ENCODE measurements at places on chromosomes 12 and 14.
A peak's percentile ranks its signal among the peaks of the same experiment; 100 is the strongest.

DNA sequence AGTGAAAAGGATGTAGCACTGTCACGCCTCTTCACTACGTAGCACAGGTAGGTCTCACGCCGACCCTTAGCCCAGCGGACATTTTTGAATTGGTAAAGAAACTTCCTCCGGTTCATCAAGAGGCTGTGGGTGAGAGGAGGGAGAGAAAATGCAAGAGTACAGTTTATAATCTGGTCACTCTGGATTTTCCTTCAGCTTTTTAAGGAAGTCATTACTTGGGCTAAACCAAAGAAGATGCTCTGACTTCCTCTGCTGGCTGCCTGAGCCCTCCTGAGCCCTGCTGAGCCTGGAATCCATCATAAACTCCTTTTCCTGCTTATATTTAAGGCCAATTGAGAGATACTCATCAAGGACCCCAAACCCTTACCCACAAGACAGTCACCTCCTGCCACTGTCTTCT, 5.8 kb downstream of the AICDA start:
- no peak for DNase-seq

DNA sequence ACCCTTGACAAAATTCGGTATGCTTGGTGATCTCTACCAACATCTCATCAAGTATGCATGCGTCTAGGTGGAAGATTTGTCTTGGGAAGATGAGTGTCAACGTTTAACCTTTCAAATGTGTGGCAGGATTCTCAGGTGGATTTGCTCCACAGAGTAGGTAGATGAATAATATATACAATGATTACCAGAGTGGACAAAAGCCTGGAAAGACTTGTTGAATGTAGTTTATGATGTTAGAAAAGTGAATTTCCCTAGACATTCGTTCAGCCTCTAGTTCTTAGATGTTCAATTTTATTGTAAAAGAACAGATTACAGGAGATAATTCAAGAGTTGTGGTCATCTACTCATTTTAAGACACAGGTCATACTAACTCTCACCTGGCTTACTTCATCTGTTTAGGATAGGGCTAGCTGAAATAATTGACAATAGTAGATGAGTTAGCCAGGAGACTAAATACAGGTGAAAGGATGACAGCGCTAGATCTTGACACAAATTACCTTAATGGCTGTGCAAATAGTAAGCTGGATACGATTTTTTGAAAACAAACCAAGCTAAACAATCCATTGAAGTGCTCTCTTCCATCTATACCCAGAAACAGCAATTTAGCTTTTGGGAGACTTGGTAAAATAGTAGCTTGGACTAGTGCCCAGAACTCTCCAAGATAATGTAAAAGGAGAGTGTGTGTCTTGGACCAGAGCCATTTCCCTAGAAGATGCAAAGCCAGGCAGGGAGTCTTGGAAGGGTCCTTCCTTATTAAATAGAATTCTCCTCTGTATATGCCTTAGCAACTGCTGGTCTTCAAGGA, 168.0 kb downstream of the DACT1 start:
- no peak for DNase-seq

DNA sequence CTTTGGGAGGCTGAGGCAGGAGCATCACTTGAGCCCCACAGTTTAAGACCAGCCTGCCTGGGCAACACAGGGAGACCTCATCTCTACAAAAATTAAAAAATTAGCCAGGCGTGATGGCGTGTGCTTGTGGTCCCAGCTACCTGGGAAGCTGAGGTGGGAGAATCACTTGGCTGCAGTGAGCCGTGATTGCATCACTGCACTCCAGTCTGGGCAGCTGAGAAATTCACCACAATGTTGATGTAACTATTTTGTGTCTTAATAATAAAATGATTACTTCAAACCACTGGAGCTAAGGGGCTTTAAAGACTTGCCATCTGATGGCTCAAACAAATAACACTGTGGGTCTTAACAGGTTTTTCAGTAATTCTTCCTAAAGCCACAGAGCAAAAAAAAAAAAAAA, 10.8 kb downstream of the ERH start:
- DNase-seq, result no peak

GRCh38 chr12:122421187-122421820, 1.2 kb downstream of the CLIP1 start:
- DNase-seq, result no peak

DNA sequence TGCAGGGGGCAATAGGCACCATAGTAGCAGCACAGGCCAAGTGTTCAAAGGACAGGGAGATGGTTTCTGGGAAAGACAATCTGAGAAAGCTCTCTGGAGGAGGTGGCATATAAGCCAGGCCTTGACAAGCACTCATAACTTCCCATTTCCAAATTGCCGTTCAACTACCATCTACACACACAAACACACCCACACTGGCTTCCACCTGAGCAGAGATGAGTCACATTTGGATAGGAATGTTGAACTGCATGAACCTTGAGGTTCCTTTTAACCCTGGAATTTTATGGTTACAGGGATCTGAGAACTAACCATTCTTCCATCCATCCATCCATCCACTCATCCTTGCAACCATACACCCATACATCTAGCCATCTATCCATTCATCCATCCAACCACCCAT, 86.6 kb downstream of the KSR2 start:
- no peak for DNase-seq

DNA sequence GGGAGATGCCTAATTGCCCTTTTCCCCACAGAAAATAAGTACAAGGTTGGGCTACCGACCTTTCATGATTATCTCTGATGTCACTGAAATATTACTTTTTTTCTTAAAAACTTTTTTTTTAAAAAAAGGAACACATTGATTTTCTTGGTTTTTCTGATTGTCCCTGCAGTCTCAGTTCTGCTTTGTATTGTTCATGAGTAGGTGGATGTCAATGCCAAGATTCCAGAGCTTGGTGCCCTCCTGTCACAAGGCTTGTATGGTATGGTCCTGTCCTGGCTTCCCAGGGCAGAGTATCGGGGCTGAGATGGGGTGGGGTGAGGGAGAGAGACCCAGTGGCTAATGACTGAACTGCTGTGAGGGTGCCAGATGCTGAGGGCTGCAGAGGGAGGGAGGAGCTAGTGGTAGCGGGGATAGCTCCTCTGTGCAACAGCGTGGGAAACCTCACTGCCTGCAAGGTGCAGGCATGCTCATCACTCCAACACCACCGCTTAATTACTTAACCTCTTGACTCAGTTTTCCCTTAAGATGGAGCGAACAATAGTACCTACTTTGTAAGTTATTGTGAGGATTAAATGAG, 4.4 kb upstream of the CTDSP2 start:
- no peak for DNase-seq

- DNase-seq, result no peak
Observed at GRCh38 chr14:64233531-64234190, 60.5 kb downstream of the ESR2 start.

GRCh38 chr12:106049546-106049945, 89.2 kb downstream of the NUAK1 start:
- no peak for DNase-seq

DNA sequence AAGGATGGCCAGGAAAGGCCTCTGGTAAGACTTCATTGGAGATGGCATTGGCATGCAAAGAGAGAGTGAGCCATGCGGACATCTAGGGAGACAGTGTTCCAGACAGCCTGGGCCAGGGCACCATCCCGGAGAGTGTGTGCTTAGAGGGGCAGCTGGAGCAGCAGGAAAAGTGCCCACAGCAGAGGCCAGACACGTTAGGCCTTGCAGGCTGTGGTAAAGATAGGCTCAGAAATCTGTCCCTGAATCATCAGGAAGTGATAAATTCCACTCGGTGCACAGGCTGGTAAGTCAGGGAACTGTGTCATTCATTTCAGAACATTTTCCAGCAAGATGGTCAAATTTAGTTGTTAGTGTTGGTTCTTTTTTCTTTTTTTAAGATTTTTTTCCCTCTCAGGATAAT, 8.8 kb downstream of the GALNT16 start:
- no peak for DNase-seq

GRCh38 chr12:2641761-2642160, 153.0 kb upstream of the FKBP4 start:
- DNase-seq, result no peak

DNA sequence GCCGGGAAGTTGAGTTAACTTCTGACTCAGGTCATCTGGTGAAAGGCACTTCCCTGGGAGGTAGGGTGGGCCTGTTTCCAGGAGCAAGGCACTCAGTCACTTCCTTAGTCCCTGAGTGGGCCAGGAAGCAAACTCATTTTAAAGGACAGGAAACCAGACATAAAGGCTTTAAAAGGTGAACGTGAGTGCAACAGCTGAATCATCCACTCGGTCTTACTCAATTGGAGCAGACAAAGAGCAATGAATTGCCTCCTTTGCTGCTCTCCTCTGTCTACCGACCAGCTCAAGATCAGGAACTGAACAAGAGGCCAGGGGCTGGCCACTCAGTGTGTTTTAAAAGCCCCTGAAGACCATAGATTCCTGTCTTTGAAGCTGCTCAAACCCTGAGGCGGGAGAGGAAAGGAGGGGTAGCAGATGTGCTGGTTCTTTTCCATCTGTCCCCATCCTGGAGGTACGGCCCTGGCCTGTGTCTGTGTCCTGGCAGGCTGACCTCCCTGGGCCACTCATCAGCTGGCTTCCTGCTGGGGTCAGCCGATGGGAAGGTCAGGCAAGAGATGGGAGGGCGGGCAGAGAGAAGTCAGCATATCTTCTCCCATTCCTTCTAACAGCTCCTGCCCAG, 148.9 kb downstream of the PPM1H start:
- peak; percentile 73 for DNase-seq

DNA sequence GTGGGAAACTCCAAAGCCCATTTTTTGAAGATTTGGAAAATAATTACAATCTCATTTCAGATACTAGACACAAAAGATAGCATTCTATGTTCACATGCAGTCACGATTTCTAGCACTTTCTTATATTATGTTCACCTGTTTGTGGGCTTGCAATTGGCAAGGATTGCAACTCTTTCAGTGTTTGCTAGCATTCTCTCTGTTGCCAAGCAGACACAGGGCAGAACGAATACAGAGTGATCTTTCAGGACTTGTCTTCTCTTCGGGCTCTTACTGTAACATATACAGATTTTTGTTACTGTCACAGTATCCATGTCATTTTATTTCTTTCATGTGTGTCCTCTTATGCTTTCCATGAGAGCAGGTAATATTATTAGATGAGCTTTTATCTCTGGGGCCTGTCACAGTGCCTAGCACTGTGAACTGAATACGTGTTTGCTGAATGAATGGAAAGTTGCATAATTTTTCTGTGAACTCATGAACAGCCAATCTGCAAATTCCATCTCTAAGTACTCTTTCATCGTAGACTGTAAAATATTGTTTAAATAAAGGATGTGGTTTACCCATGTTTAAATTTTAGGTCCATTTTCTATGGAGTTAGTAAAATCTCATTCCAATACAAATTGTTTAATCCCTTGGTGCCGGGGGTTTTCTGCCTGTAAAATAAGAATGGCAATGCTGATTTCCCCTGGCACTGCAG, 105.1 kb downstream of the BMP4 start:
- DNase-seq, result no peak

DNA sequence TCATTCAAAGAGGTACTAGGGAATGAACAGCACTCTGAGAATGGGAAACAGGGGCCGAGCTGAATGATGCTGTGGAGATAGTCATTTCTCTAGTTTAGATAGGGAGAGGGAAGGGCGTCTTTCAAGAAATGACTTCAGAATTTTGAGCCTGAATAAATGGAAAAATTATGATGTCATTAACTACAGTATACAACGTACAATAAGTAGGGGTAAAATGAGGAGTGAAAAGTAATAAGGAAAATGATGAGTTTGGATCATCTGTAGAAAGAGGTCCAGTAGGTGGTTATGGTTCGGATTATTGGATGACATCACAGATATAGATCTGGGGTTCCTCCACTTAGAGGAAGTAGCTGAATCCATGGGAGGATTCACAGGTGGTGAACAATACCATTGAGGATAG, 960.0 kb downstream of the DIO2 start:
- no peak for DNase-seq

DNA sequence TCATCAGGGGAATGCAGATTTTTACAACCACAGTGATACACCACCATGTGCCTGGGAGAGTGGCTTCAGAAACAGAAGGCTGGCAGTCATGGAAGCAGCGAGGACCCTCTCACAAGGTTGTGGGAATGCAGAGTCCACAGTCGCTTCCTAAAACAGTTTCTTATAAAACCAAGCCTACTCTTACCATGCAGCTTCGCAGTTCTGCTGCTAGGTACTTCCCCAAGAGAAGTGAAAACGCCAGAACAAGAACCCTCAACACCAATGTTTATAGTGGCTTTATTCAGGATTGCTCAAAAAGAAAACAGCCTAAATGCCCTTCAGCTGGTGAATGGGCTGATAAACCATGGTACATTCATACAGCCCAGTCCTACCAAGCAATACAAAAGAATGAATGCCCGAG, 87.2 kb downstream of the DDX51 start:
- no peak for DNase-seq

- DNase-seq, result no peak
Observed at GRCh38 chr14:100950024-100950423, 46.5 kb upstream of the RTL1 start.

Measured in AG04449 (cell line).